ENCODE measurements at places on chromosomes 7 and 10.
A peak's percentile ranks its signal among the peaks of the same experiment; 100 is the strongest.

- no peak for DNase-seq
These were observed 102.3 kb upstream of the SEMA3E start for GRCh38 chr7:83751217-83751616.

DNA sequence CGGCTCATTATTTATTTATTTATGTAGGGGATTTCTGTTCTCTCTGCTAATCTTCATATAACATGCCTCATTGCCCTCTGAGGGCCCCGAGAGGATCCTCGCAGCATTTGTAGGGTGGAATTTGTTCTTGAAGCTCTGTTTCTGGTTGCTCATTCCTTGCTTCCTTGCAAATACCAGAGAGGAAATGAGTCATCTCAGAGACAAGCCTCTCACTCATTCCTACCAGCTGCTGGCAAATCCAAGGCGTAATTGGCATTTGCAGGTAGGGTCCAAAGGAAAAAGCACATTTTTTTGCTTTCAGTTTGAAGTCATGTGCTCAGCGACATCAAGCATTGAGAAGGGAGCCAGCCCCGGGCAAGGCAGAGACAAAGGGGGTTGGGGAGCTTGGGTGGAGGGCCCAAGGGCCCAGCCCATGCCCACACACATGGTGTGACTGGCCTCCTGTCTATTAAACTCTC is 501.6 kb downstream of the GALNT17 start:
- DNase-seq = no peak

DNA sequence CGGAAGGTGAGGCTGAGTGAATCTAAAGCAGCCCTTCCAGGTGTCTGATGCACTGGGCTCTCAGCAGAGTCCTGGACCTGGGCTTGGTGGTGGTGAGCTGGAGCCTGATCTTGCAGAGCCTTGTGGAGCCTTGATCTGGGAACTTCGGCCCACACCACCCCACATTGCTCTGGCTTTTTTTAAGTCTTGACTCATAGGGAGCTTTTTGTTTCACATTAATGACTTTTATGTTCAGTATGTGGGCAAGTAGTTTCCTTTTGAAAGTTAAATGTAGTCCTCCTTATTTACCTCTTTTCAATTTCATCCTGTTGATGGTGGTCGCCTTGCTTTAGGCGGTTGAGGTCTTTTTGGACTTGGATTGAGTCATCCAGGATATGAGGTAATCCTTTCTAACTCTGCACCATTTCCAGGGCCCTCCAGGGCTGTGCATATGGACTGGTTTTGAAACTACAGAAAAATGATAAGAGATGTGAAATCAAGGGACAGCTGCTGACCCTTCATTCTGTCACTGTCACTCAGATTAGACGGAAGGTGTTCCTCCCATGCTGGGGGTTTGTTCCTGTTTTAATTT is 2.9 kb upstream of the NRAP start:
- no peak for DNase-seq

DNA sequence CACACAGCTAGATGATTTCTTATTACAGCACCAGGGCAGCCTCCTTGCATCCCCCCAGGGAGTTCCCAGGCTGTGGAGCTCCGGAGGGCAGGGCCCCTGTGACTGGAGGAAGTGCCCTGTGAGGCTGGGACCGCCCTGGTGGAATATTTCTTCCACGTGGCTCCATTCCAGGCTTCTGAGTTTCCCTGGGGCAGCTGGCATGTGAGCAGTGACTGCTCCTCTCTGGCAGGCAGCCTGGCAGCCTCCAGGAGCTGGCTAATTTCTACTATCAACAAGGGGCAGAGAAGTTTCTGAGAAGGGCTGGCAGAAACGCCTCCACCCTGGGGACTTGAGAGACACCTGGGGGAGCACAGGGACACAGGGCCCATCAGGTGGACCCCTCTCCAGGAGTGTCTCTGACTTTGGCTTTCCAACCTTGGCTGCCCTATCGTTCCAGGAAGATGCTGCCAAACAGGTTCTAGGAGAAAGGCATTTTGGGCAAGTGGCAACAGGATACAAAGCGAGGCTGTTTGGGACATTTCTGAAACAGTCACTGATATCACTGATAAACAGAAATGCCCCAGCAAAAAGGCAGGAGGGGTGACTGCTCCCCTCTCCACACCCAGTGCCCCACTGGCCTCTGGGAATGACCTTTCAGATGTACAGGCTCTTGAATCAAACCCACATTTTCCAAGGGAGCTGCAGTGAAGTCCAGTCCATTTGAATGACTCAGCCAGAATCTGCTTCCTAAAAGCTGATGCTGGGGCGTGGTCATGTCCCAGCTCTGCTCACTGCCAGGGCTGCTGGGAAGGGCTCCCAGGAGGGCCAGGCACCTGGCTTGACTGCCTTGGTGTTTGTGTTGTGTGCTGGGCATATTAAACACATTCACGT is 16.1 kb downstream of the MYOF start:
- no peak for DNase-seq

DNA sequence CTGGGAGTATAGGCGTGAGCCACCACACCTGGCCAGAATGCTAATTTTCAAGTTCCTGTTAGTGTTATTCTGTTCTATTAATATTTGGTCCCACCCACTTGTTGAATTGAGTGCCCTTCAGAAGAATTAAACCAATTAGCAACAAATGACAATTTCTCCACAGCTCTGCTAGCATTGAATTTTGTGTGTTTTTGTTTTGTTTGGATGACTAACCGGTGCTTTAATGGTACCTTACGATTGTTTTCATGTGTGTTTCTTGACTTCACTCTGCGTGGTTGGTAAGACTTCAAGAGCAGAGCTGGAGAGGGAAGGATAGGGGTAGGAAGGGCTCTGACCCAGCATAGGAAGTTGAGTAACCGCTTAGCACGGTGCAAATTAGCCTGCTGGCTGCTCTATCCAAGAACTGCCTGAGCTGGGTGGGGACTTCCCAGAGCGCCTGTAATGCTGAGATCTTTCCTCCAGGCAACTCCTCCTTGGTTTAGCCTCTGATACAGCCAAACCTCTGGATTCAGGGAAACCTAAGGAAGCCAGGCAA is 4.6 kb downstream of the ARPC1B start:
- no peak for DNase-seq

DNA sequence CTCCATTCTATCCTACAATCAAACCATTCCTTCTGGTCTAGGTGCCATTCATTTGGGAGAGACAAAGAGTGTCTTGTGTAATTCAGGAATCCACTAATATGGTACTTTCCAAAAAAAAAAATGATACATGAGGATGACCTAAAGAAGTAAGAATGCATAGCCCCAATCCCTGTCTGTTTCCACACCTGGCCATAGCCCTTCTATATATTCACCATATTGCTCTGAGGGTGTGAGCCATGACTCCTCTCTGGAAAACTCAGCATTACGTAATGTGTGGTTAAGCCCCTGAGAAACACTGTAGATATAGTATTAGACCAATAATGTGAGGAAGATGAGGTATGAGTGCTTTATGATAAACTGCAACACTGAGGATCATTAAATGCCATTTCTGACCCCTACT is 592.7 kb downstream of the INHBA start:
- DNase-seq = no peak

- DNase-seq = no peak
These were observed 32.1 kb upstream of the ADO start for GRCh38 chr10:62772186-62772974.

- peak; percentile 73 for DNase-seq
These were observed 726 bp upstream of the INSIG1 start for GRCh38 chr7:155296788-155297516.
